ENCODE measurements at places on chromosomes 12 and 14. TPM values are rescaled to one million over a fixed set of nuclear protein-coding genes. Genes with fewer than 3 reads are reported as not detected.

The NKX2-1 gene
- total RNA-seq: not detected

The SENP1 gene
- total RNA-seq: 11.3 TPM

The DICER1 gene
- total RNA-seq: 25.1 TPM

The FNTB gene
- 8.5 TPM for total RNA-seq

The CDH24 gene
- total RNA-seq: 6.2 TPM

All from smooth muscle cell of bladder (primary cell).